Central memory CD4-positive, alpha-beta T cell (primary cell): ENCODE measurements at places on chromosomes 11 and 22.
A peak's percentile ranks its signal among the peaks of the same experiment; 100 is the strongest.

GRCh38 chr11:37406651-37407050, 808.6 kb upstream of the RAG2 start:
- DNase-seq, result no peak

GRCh38 chr11:124896821-124897391, 759 bp downstream of the ROBO4 start:
- no peak for DNase-seq

GRCh38 chr11:118415739-118416068, 14.3 kb downstream of the ATP5MG start:
- peak; percentile 10 for DNase-seq

- DNase-seq, result no peak
Measured at GRCh38 chr11:3137486-3138177, 27.5 kb downstream of the OSBPL5 start.

GRCh38 chr11:73577496-73577917, 20.4 kb downstream of the FAM168A start:
- DNase-seq, result no peak

DNA sequence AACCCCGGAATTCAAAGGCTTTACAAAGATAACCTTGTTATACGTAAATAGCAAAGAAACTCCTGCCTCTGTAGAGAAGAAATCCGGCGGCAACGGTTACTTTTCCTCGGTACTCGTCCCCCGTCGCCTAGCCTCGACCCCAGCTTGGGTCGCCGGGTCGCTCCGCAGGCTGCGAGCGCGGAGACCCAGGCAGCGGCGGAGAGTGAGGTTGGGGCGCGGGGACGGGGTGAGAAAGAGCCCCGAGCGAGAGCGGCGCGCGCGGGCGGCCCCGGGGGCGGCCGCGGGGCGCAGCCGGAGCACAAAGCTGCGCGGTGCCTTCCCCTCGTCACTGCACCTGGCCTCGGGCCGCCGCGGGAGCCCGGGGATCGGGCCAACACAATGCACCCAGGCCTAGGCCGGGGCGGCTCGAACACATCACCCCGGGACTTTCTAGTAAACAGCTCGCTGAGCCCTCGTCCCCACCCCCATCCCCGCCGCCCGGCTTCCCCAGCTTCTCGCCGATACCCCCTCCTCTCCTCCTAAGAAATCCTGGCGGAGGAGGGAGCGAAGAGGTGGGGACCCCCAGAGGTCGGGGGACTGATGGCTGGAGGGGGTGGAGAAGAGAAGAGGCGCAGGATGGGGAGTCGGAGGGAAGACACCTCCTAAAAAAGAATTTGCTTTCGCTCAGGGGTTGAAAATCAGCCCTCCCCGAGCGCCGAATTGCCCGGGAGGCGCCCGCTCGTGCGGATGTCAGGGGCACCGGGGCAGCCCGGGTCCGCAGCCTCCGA, 845 bp downstream of the MPPED2 start:
- no peak for DNase-seq

DNA sequence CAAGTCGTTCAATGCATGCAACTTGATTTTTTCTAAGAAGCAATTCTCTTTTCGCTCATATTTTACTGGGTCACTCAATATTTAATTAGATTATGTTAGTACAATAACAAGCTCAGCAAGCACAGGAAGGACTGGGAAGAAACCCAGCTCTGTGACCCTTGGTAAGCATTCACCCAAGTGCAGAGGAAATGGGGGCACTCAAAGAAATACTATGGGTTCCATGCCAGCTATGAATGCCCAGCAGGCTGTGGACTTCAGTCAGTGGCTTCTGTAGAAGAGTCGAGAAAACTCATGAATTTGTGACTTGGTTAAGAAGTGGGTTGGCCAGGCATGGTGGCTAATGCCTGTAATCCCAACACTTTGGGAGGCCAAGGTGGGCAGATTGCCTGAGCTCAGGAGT, 123.6 kb downstream of the GALNT18 start:
- no peak for DNase-seq

DNA sequence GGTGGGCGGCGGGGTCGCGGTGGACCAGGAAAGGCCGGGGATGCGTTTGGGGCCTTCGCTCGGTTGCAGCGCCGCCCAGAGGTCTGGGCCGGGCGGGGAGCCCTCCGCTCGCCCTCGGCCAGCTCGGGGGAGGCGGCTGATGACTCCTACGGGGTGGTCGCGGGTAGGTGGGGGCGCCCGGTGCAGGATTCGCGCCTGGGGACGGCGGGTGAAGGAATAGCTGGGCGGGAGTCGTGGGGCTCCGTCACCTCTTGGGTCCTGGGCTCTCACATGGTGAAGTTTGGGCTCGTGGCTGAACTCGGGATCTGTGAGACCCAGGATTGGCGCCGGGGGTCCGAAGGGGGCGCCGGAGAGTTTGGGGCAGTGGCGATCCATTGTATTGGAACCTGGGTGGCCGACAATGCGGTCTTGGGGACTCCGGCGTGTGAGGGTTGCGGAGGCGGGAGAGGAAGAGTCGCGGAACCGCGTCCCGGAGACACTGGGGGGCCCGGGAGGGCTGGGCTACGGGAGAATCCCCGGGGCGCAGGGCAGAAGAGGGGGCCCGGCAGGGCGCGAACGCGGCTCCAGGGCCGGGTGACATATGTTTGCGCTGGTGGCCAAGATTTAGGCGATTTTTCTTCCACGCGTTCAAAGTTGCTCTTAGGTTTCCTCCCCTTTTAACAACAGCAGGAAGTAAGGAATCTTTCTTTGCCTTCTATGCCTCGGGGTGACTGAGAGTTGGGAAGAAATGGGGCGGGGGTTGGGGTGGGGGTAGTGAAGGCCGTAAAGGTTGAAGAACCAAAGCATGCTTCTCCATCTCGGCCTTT, 935 bp downstream of the QSER1 start:
- peak; percentile 35 for DNase-seq

- no peak for DNase-seq
Measured at GRCh38 chr11:8701891-8702597, 19.5 kb downstream of the RPL27A start.

DNA sequence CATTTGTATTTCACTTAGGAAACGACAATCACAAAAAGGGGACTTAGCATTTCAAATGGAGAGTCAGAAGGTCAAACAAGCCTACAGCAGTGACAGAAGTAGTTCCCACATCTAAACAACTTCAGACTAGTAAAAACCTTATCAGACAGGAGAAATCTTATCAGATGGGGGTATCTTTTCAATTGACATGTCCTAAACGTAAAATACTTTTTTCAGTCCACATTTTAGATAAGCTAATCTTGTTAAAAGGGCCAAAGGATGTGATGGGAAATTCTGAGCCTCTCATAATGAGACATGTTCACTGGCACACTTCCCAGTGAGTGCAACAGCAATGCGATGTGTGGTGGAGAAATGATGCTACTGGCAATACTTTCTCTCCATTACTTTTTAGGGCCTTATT, 2.4 kb downstream of the MAPK1 start:
- no peak for DNase-seq

DNA sequence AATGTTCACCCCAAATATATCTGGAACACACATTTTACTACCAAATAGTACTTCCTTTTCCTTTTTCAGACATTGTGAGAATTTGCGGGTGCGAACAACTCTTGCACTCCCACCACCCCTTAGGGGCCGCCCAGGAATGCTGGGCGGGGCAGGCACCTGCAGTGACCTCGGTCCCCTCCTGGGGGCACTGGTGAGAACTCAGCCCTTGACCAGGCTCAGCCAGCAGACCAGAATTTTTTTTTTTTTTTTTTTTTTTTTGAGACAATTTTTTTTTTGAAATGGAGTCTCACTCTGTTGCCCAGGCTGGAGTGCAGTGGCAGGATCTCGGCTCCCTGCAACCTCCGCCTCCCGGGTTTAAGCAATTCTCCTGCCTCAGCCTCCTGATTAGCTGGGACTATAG, 75.8 kb downstream of the ARHGAP8 start:
- DNase-seq, result no peak

DNA sequence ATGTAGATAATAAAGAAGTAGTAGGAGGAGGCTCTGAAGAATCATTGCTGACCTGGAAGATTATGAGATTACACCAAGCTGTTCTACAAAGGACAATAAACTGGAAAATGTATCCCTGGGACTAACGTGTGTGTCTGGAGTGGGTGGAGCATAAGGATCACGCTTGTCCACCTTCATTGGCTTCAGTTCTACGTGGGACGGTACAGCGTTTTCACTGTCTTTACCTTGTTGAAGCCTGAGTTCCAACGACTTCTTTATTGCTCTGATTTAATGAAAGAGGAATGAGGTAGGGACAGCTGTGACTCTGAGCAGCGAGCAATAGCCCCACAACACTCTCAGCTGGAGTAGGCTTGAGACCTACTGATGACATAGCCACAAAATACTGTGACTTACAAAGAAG, 87.0 kb downstream of the ARHGAP42 start:
- no peak for DNase-seq

DNA sequence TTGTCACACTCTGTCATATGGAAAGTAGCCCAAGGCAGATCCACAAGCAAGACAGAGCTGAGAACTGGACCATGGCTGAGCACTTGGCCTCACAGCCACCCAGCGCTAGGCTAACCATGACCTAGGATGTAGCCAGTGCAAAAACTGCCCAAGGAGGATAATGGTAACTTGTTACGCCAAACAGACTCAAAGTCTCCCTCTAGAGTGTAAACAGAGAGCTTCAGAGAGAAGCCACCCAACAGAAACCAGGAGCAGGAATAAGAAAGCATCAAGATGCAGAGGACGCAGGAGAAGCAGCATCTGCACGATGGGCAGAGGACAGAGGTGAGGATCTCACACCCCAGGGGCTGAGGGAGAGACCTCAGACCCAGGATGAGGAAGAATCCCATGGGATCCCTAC, 97.9 kb downstream of the RCN1 start:
- DNase-seq, result no peak

DNA sequence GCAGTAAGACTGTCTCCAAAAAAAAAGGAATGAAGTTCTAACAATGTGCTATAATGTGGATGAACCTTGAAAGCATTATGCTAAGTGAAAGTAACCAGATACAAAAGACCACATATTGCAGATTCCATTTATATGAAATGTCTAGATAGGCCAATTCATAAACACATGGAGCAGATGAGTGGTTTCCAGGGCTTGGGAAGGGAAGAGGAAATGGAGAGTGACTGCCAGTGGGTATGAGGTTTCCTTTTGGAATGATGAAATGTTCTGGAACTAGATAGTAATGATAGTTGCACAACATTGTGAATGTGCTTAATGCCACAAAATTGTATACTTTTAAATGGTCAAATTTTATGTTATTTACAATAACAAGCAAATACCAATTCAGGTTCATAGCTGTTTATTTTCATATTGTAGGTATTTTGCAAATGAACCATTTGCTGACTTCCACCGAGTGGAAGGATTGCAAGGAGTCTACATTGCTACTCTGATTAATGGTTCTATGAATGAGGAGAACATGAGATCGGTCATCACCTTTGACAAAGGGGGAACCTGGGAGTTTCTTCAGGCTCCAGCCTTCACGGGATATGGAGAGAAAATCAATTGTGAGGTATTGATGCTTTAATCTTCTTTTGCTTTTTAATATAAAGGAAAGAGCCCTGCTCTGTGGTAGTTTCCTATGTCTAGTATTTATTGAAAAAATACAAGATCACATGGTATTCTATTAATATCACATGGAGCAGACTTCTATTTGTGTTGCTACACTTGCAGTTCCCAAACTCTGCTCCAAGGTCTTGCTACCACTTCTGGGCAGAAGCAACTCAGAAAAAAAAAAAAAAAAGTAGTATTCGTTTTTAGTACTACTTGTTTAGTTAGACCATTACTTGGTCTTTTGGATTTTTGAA, 67.7 kb upstream of the SORL1-AS1 start:
- DNase-seq, result no peak

DNA sequence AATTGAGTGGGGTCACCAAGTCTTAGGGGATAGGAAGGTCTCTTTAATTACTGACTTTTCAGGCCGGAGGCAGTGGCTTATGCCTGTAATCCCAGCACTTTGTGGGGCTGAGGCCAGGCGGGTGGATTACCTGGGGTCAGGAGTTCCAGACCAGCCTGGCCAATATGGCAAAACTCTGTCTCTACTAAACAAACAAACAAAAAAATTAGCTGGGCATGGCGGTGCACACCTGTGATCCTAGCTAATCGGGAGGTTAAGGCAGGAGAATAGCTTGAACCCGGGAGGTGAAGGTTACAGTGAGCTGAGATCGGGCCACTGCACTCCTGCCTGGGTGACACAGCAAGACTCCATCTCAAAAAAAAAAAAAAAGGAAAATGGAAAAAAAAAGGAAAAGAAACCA, 1.8 kb upstream of the FANCF start:
- no peak for DNase-seq

DNA sequence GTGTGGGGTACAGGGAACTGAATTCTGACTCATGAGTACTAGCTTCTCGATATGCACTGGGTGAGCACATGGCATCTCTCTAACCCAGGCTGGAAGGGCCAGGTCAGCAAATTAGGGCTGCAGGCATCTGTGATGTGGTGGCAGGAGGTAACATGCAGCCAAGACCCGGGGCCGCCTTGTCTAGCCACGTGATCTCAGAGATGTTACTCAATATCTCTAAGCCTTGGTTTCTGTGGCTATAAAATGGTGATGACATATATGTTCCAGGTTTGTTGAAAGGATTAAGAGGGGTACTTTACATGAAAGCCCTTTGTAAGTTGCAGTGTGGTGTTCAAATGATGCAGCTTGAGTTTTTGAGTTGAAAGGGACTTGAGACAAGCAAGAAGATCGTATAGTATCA, 3.2 kb downstream of the ST14 start:
- no peak for DNase-seq

DNA sequence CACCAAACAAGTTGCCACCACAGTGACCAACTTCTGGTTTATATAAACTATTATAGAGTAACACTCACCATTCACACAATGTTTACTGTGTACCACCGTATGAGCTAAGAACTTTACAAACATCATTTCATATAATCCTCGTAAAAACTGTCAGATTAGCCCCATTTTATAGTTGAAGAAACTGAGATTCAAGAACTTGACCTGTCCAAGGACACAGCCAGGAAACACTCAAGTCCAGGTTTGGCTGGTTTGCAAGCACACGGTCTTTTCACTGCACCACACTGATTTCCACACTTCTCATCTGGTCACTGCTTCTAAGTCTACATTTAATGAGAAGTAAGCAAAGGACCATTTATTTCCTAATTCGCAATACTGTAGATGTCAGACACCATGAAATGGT, 3.7 kb downstream of the MORC2 start:
- DNase-seq, result no peak

GRCh38 chr11:35337914-35338305, 81.4 kb downstream of the SLC1A2 start:
- no peak for DNase-seq

- no peak for DNase-seq
Measured at GRCh38 chr22:46380581-46380980, 45.1 kb downstream of the TRMU start.

- DNase-seq, result no peak
Measured at GRCh38 chr11:73445980-73446379, 69.8 kb downstream of the RELT start.

DNA sequence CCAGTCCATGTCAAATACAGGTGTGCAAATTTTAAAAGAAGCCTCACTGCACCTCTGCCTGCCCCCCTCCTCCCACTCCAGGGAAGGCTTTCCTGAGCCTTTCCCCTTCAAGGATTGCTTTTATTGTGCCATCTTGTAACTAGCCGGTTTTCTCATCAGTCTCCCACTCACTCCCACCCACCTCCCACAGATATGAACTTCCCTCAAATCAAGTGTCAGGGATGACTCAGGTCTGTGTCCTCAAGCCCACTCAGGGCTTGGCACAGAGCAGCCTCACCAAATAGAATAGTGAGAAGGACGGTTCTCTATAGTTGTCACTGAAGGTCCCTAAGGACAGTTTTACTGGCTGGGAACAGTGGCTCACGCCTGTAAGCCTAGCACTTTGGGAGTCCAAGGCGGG, 43.0 kb downstream of the THAP12 start:
- no peak for DNase-seq
